Stomach (tissue), 19 donors: ENCODE measurements at places on chromosomes 13 and 19. TPM values are rescaled to one million over a fixed set of nuclear protein-coding genes. Genes with fewer than 3 reads are reported as not detected.

- DNase-seq: no peak
- peaks cover 80% of the 10 kb centered on the region for H3K4me1 ChIP-seq
- peak overlapping the region; percentile 44 for H3K27ac ChIP-seq
- no peaks in the 10 kb centered on the region for H3K27me3 ChIP-seq
- H3K36me3 ChIP-seq: no peaks in the 10 kb centered on the region
Measured at GRCh38 chr13:99228737-99229691, 28.4 kb downstream of the UBAC2 start.

The GDF15 gene
- 46.9 TPM for total RNA-seq

GRCh38 chr13:111791131-111791530 is 275.8 kb upstream of the SOX1 start:
- H3K27me3 ChIP-seq: no peaks in the 10 kb centered on the region
- no peak overlapping the region for H3K27ac ChIP-seq
- H3K36me3 ChIP-seq: no peaks in the 10 kb centered on the region
- no peak overlapping the region for H3K4me3 ChIP-seq
- DNase-seq: no peak

DNA sequence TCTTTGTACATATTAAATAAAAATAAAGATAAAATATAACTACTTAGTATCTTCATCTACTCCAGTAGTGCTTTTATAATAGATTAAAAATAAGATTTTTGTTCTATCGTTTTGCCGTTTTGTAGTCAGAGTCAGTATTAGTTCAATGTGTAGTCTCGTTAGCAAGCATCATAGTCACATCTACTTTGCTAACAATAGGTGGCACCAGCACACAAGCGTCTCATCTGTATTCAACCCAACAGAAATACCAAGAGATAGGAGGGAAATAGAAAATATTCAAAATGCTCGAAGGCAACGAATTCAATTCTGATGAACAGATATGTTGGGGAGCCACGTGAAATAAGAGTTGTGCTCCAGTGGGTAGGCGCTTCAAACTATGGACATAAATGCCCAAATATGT is 21.4 kb upstream of the MICU2 start:
- H3K4me1 ChIP-seq: no peaks in the 10 kb centered on the region
- H3K4me3 ChIP-seq: no peak overlapping the region
- no peaks in the 10 kb centered on the region for H3K36me3 ChIP-seq
- no peaks in the 10 kb centered on the region for H3K27me3 ChIP-seq
- DNase-seq: no peak

GRCh38 chr19:39230096-39230764 is 14.6 kb downstream of the IFNL3 start:
- no peaks in the 10 kb centered on the region for H3K27me3 ChIP-seq
- H3K36me3 ChIP-seq: no peaks in the 10 kb centered on the region
- no peak overlapping the region for H3K4me3 ChIP-seq
- no peaks in the 10 kb centered on the region for H3K4me1 ChIP-seq
- DNase-seq: no peak
- no peak overlapping the region for H3K27ac ChIP-seq

DNA sequence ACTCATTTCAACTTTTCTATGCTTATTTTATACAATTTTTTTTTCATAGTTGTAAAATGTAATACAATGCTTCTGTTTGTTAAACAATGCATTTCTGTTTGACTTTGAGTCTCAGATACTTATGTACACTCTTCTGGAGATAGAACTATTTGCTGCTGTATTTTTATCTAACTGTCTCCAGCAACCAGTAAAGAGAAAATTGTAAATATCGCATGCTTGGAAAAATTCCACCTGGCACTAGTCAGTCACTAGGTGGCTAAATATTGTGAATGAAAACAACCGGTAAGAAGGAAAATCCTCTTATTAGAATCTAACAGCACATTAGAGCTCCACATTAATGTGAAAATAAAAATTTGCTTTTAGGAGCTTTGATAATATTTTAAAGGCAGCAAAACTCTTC is 876.5 kb downstream of the PCDH9 start:
- H3K4me1 ChIP-seq: no peaks in the 10 kb centered on the region
- H3K27ac ChIP-seq: no peak overlapping the region

The GPR12 gene
- total RNA-seq: not detected
